CD8-positive, alpha-beta T cell (primary cell): ENCODE measurements at places on chromosomes 11 and 22.

- DNase-seq: no peak
Observed at GRCh38 chr22:42912059-42912458, 55.0 kb upstream of the ARFGAP3 start.

DNA sequence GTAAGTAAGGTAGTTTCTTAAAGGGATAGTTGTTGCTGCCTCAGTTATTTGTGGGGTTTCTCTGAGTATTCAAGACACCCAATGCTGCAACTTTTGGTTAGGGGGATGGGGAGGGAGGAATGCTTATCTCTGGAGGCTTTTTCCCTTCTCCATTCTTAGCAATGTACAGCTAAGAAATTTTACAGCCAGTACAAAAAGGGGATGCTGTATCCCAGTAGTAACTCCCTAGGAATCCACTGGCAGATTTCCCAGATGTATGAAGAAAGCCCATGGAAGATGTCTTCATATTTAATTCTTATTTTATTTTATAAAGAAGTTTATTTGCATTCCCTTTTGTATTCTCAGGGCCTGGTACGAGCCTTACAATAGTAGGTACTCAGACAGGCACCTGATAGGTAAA lies 154.8 kb downstream of the ENTHD1 start:
- no peak for DNase-seq

DNA sequence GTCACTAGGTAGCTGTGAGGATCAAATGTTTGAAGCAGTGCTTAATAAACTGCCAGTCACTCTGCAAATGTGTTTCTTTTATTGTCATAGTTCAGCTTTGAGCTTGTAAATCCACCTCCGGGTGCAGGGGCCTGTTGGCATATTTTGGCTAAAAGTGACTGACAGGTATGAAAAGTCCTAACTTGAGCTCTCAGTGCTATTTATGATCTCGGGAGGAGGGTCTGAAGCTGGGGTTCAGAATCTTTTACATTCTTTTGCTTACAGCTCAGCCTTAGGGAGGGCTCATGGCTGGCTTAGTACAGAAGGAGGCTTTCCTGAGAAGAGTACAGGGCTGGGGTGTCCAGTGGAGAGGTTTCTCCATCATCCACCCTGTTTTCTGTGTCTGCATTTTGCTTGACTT lies 1.5 kb downstream of the ASPHD2 start:
- no peak for DNase-seq

DNA sequence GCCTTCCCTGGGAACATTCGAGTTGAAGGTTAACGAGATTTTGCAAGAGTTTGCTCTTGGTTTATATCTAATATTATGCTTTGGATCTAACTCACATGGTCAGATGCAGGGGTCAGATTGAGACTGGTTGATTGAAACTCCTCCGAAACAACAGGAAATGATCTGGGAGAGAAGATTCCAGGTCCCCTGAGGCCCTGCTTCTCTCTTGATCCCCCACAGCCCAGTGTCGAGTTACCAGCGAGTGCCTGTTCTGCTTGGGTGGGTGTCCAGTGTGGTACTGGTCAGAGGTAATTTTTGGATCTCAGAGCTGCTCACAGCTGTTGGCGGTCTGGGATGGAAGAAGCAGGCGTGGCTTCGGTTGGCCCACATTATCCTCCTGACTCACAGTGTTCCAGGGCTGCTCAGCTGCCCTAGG lies 9.2 kb downstream of the FBLN1 start:
- no peak for DNase-seq

DNA sequence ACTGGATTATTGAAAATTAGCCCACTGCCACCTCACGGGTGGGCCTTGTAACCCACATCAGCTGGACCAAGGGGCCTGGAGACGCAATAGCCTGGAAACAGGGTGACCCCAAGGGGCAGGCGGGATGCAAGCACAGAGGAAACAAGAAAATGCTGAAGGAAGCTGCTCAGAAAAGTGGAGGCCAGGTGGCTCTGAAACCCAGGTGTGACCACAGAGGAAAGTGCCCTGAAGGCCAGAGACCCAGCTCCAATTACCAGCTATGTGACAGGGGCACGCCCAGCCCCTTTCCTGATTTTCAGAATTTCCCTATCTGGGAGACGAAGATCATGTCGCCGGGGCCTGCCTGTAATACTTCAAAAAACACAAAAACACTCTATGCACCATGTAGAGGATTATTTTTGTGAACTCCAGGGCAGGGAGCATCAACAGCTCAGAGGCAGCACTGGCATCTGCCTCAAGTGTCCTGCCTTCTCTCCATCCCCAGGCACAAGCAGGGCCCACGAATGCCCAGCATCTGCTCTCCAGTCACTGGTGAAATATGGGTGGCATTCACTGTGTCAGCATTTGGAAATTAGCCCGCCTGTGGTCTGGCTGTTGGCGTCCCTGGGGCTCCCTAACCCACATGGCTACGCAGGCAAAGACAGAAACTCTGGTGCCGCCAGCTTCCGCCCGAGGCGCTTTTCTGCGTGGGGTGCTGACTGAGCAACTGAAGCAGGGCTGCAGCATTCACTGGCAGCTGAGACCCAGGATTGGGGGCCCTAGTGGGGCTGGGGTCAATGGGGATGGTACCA lies 6.3 kb downstream of the KCNJ1 start:
- no peak for DNase-seq

GRCh38 chr11:12822392-12823022 lies 148.3 kb downstream of the TEAD1 start:
- DNase-seq: no peak
